ENCODE measurements at places on chromosomes 1 and 21.

GRCh38 chr1:238153253-238153652 lies 262.5 kb upstream of the ZP4 start:
- DNase-seq = no peak

GRCh38 chr1:26542771-26543451 lies 13.3 kb downstream of the RPS6KA1 start:
- no peak for DNase-seq

DNA sequence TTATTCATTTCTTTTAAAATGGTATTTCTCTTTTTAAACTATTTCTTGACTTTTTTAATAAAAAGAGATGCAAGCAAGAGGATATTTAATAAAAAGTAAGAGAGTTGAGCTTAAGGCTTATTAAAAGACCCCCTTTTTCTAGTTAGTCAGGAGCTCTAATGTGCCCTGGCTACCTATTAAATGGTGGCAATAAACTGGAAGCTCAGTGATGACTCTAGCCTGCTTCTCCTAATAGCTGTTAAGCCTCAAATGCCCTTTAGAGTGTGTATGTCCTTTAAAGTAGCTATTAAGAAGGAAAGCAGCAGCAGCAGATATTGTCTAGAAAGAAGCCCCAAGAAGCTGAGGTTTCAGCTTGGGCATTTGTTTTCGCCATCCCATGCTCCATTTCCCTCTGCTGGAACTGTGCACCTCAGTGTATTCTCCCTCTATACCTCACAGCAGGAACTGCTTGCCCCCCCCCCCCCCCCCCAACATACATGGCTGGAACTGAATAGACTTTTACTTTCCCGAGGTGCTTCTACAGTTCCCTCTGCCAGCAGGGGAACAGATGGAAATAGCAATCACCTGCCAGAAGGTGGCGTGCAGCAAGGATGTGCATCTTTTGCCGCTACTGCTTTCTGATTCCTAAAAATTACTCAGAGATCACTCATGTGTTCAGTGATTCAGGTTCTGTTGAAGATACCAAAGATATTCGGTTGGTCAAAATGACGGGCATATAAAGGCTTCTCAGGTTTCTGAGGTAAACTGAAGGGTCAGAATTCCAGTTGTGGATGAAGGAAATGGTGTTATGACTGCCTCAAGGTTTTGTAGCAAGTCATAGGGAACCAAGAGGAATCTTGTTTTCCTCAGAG lies 2.5 kb downstream of the RGS4 start:
- no peak for DNase-seq

DNA sequence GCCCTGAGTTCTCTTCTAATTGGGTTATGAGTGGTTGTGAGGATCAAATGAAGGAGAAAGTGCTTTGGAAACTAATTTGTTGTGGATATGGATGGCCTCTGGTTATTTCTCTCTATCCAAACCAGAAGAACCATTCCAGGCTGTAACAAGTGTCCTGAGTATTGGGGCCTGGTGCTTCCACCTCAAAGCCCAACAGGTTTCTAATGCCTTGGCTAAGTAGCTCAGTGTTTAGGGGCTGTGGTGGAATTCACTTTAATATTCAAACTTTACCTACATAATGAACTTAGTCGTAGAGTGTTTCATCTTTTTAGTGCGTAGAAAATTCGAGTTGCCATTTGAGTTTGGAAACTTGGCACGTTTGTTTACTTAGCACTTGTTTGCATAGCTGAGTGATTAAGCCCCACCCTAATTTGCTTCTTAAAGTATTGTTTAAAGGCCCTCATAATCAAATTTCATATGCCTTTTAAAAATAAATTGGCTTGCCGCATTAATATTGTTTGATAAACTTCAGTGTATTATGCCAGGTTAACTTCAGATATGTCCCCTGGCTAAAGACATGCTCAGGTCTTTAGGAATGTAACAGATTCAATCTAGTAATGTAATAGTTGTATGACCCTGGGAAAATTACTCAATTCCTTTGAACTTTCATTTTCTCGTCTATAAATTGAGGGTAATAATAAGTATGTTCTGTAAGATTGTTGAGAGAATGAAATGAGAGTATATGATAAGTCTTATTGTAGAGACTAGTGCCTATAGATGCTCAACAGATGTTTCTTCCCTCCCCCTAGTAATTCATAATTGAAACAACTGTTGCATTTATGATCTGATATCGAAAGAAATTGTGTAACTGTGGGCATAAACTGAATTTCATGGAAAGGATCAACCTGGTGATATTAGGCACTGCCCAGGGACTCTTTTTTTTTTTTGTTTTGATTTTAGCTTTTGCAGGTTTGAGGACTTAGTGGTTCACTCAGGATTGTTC lies 1.6 kb downstream of the AGO4 start:
- no peak for DNase-seq

DNA sequence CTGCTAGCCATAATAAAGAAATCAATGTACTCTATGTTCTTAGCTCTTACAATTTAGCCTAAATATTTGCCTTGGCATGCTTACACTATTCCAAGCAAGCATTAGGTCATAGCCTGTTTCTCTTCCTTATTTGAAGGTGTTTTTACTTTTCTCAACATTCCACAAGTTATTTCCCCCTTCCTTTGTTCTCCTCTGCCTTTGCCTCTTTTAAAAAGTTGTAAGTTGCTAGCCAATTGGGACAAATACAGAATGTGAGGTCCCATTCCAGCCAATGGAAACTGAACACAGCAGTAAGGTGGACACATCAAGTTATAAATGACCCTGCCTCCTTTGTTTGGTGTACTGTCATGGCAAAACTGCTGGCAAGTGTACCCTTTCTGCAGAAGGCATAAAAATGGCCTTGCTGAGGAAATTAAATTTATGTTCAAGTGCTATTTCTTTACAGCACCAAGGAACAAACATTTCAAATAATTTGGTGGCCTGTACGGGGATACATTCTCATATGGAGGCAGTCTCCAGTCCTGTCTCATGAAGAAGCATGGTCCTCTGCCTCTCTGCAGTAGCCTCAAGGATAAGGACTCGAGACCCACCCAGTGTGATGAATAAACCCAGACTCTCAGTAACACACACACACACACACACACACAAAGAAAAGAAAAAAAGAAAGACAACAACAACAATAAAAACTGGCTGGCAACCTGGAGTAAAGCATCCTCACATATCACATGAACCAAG lies 28.8 kb upstream of the FMO1 start:
- no peak for DNase-seq

GRCh38 chr21:32411350-32412161 lies 950 bp upstream of the EVA1C start:
- no peak for DNase-seq

DNA sequence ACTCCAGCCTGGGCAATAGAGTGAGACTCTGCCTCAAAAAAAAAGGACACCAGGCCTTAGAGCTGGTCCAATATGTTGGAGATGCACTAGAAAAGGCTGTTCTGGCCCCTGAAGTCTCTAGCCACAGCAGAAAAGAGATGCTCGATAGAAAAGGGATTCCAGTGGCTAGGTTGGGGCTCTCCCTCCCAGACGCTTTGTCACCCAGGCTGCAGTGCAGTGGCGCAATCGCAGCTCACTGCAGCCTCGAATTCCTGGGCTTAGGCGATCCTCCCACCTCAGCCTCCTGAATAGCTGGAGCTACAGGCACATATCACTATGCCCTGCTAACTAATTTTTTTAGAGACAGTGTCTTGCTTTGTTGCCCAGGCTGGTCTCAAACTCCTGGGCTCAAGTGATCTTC lies 18.2 kb downstream of the PDZK1 start:
- no peak for DNase-seq

DNA sequence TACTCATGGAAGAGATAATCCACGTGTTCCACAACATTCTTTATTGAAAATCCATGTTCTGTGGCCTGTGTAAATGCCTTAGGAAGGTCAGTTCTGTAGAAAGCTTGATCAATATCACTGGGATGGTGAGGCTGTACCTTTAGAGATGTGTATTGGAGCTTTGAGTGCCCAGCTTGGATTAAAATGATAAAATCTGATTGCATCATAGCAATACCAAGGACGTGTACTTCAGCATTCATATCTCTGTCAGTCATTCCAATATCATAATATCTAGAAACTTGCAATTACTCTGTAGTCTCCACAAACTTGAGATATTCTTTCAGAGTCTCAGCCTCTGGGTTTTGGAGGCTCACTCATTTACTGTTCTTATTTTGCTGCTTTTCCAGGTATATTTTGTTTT lies 31.6 kb downstream of the IFI44 start:
- DNase-seq = no peak

DNA sequence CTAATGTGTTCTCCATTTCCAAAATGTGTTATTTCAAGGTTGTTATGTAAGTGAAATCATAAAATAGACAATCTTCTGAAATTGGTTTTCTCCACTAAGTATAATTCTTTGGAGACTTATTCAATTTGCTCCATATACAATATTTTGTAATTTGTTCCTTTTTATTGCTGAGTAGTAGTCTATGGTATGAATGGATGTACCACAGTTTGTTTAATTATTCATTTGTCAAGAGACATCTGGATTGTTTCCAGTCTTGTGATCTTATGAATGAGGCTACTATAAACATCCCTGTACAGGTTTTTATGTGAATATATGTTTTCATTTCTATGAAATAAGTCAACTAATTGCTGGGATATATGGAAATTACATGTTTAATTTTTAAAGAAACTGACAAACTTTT lies 652.6 kb upstream of the PLXNA2 start:
- no peak for DNase-seq

Measured in stimulated activated CD8-positive, alpha-beta memory T cell treated with anti-CD3 and anti-CD28 coated beads, Interleukin-4, amount 100 ng/mL, for 1 hour (primary cell).